ENCODE measurements at places on chromosomes 1 and 21. TPM values are rescaled to one million over a fixed set of nuclear protein-coding genes. Genes with fewer than 3 reads are reported as not detected.

Gene TMPRSS2
- 46.0 TPM for polyA plus RNA-seq

Gene AADACL3
- not detected for polyA plus RNA-seq

Gene ZNF678
- 16.7 TPM for polyA plus RNA-seq

Gene MMEL1
- polyA plus RNA-seq, result 3.9 TPM

Gene UTS2
- polyA plus RNA-seq, result 0.24 TPM

Measured in left renal pelvis (tissue), 4 donors.